ENCODE measurements at places on chromosomes 1 and 21.

DNA sequence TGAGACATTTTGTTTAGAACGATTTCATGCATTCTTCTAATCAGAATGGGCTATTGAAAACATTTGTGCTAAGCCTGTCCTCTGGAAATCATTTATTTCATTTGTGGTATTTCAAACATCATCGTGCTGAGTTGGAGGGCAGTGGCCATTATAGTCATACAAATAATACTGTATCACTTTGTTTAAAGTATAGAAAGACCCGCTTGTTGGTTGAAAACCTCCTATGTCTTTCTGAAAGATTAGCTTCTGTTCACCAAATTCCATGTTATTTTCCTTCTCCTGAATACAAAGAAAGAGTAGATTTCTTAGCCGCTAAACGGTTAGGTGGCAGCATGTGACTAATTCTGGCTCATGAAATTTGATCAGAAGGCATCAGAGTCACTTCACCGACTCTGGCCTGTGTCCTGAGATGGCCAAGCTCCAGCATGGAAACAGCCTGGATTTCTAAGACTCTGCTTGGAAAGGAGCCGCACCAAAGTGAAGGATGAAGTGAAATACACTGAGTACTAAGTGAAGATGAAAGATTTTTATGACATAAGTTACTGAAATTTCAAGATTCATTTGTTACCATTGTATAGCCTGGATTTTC is 355.1 kb downstream of the USP25 start:
- DNase-seq = no peak

DNA sequence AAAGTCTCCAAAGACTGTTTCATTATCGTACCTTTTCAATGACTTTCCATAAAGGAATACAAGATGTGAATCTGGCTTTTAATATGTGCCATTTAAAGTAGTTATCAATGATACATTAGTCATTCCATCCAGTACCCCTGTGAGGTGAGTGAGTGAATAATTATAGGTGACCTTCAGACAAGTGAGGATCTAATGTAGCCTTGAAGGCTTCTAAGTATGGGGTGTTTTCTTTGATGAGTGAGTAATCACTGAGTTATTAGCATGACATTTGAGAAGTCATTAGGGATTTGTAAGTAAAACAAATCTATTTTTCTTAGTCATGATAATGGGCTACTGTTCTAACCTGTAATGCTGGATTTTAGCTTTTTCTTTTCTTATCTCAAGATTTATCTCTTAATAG is 831.4 kb downstream of the ADGRL2 start:
- DNase-seq = no peak

- no peak for DNase-seq
These were observed 104.9 kb upstream of the EDEM3 start for GRCh38 chr1:184859381-184860105.

DNA sequence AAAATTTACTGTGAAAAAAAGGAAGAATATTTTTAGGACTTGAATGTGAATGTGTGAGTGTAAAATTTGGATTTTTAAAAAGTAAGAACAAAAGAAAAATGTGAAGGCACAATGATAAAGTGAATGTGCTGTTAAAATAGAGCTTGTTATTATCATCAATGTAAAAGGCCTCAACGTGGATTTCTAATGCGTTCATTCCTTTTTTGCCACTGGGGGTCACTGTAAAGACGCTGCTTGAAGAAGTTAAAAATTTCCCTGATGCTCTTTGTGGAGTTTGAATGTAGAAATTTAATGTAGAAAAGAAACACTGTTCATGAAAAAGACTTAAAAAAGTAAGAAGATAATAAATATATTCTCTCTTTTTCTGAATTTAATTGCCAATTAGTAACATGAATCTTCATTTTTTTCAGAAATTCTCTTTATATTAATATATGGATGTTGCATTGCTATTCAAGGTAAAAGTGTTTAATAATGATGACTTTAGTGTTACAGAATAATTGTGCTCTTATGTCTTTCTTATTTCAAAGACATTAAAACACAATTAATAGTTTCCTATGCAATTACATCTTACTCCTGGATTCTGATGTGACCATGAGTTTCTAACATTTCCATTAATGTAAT is 161.5 kb downstream of the DNM3 start:
- DNase-seq = no peak

DNA sequence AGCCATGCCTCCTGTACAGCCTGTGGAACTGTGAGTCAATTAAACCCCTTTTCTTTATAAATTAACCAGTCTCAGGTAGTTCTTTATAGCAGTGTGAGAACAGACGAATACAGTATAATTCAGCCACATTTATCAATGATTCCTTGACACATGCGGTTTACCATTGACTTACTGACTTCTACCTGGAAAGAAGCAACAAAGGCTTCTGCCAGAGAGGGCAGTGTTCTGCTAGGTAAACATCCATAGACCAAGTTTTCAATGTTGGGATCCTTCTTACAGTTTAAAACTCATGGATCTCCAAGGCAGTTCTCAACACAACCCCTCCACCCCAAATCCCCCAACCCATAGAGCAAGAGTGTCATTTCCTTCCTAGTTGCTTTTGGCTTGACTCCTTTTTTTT is 150.6 kb downstream of the ZNF648 start:
- no peak for DNase-seq

GRCh38 chr1:234541286-234541975 is 62.5 kb upstream of the TARBP1 start:
- DNase-seq = no peak
